ENCODE measurements at places on chromosomes 13 and 19.
A peak's percentile ranks its signal among the peaks of the same experiment; 100 is the strongest.

DNA sequence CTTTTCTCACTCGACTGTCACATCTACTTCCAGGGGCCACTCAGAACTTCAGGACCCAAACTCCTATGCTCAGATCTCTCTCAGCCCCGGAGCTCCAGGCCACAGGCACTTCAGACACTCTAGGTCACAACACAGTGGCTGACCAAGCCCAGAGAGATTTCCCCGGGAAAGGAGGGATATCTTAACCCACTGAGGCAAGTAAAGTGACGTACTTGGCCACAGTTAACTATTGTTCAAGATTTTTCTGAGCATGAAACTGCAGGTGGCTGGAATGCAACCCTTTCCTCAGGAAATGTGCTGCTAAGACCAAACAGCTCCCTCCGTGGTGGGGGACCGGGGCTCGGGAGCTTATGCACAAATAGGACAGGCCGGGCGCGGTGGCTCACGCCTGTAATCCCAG, 23.9 kb downstream of the OPA3 start:
- DNase-seq: no peak

- no peak for DNase-seq
These were observed 774 bp downstream of the SLC25A15 start for GRCh38 chr13:40790154-40790616.

- DNase-seq: peak; percentile 79
These were observed at the start of gene SSBP4 for GRCh38 chr19:18419195-18419698. SSBP4 (plus strand) TSS chr19:18419398; CDS start chr19:18419649, 251 bp downstream.

- DNase-seq: no peak
These were observed 21.9 kb downstream of the GPALPP1 start for GRCh38 chr13:45011198-45011597.

DNA sequence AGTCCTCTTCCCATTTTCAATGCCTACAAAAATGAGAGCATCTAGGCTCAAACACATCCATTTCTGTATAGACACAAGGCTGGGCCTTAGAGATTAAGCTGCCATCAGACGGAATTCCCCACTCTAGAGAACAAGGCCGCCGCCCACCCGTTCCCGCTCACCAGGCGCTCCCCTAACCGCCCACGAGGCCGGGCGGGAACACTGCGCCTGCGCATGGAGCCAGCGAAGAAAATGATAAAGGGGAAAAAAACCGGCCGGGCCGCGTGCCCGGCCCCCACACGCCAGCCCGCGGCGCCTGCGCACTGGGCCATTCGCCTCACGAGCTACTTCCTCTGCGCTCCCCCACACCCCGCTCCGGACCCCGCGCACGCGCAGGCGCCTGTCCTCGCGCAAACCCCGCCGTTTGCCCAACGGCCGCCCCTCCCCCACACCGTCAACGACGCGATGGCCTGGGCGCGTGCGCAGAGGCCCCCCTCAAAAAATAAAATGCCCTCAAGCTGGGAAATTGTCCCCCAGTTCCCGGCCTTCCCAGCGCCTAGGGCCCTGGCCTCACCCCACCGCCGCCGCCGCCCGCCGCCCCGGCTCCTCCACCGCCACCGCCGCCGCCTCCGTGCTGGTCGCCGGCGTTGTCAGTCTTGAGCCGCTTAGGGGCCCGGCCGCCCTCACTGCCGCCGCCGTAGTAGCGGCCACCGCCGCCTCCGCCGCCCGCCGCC, 483 bp downstream of the HNRNPL start:
- peak; percentile 99 for DNase-seq

GRCh38 chr13:100890645-100891044, 216.1 kb upstream of the TMTC4 start:
- no peak for DNase-seq

GRCh38 chr19:14354445-14354844, 26.8 kb upstream of the ADGRE5 start:
- no peak for DNase-seq

GRCh38 chr19:5988517-5989387, 10.8 kb upstream of the RANBP3 start:
- DNase-seq: no peak

GRCh38 chr13:42876887-42877545, 95.6 kb downstream of the FAM216B start:
- no peak for DNase-seq

DNA sequence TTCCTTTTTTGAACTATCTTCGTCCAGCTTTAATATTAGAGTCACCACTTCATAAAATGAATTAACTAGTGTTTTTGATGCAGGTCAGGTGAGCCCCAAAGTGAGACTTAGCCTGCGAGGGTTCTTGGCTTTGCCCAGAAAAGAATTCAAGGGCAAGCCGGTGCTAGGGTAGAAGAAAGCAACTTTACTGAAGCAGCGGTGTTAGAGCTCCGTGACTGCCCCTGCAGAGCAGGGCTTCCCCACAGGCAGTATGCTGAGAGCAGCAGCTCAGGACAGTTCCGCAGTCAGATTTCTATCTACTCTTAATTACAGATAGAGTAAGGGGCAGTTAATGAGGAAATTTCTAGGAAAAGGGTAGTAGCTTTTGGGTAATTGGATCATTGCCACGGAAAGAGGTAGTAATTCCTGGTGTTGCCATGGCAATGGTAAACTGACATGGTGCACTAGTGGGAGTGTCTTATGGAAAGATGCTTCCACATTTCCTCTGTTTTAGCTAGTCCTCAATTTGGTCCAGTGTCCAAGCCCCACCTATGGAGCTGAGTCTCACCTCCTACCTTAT, 432.2 kb upstream of the ZNF507 start:
- DNase-seq: no peak

DNA sequence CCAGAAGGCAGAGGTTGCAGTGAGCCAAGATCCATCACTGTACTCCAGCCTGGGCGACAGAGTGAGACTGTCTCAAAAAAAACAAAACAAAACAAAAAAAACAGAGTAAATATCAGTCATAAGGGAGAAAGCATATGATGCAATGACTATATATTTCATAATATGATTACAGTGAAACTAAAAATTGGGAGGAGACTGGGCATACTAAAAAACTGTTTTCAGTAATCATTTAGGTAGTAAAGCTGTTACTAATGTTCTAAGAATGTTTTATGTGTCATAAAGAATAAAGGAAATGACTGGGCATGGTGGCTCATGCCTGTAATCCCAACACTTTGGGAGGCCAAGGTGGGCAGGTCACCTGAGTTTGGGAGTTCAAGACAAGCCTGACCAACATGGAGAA, 15.9 kb downstream of the ZNF573 start:
- DNase-seq: no peak

DNA sequence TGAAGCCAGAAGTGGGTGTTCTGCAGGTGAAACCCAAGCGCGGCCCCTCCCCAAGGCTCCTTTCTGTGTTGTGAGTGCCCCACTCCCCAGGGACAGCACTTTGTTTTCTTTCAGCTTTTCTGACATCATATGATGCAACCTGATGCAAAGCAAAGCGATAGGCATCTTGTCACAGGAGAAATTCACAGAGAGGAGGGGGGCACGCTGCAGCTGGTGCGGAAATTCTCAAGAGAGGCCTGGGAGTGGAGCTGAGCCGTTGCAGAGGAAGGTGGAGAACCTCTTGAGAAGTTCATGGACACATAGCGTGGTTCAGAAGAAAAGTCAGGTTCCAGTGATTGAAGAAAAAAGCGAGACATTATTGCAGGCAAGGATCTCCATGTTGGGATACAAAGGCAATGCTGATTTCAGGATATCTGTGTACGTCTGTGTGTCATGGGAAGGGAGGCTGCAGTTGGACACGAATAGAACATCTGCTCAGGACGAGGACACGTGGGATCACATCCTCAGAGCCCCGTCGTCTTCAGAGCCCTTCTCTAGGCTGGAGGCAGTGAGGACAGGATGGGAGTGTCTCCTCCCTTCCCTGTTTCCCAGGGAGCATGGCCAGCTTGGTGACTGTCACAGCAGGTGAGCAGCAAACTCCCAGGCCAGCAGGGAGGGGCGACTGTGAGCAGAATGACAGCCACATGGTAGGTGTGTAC, 79.2 kb downstream of the IRS2 start:
- DNase-seq: no peak

GRCh38 chr13:37485756-37486155, 112.8 kb downstream of the POSTN start:
- no peak for DNase-seq

- no peak for DNase-seq
These were observed 616 bp downstream of the FCHO1 start for GRCh38 chr19:17751912-17752273.

DNA sequence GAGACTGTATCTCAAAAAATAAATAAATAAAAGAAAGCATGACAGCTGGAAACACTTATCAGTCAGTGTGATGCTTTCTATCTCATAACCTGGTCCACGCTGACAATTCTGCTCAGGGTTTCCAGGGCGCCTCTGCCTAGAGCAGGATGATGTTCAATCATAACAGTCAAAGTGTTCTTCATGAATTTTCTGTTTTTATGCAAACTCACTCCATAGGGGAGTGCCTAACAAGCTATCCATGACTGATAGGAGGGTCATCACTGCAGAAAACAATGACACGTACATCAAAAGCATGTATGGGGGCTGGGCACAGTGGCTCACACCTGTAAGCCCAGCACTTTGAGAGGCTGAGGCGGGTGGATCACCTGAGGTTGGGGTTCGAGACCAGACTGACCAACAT, 41.4 kb upstream of the ZNF83 start:
- no peak for DNase-seq

- no peak for DNase-seq
These were observed 159.1 kb upstream of the KL start for GRCh38 chr13:32857077-32857476.

DNA sequence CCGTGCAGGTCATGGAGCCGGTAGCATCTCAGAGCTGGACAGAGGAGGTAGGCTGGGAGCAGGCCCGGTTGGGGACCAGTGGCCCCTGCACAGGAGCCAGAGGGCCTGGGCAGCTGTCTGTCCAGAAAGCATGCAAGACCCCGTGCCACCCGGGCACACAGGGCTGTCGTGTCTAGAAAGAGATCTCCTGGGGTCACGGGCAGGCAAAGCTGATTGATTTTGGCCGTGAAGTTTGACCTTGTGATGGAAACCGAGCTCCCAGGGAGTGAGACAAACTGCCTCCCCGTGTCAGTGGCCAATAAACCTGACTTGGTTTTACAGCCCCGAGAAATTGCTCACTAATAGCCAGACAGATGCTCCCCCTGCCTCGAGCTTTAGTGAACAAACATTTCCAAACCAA, 98.8 kb downstream of the KDM4B start:
- DNase-seq: no peak

GRCh38 chr19:14496029-14496833, at the start of gene GIPC1:
GIPC1 (minus strand) TSS chr19:14496127; CDS start chr19:14482976, 13,151 bp downstream.
- DNase-seq: peak; percentile 87

DNA sequence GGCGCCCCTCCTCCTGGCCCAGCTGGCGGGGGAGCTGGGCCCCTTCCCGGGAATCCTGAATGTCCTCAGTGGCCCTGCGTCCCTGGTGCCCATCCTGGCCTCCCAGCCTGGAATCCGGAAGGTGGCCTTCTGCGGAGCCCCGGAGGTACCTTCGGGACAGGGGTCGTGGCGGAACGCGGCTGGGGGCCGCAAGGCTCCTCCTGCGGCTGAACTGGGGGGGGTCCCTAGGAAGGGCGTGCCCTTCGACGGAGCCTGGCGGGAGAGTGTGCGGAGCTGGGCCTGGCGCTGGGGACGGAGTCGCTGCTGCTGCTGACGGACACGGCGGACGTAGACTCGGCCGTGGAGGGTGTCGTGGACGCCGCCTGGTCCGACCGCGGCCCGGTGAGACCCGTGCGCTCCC, 8.6 kb downstream of the ALDH16A1 start:
- DNase-seq: no peak

GRCh38 chr13:29959086-29959485, 108.7 kb upstream of the UBL3 start:
- DNase-seq: no peak

DNA sequence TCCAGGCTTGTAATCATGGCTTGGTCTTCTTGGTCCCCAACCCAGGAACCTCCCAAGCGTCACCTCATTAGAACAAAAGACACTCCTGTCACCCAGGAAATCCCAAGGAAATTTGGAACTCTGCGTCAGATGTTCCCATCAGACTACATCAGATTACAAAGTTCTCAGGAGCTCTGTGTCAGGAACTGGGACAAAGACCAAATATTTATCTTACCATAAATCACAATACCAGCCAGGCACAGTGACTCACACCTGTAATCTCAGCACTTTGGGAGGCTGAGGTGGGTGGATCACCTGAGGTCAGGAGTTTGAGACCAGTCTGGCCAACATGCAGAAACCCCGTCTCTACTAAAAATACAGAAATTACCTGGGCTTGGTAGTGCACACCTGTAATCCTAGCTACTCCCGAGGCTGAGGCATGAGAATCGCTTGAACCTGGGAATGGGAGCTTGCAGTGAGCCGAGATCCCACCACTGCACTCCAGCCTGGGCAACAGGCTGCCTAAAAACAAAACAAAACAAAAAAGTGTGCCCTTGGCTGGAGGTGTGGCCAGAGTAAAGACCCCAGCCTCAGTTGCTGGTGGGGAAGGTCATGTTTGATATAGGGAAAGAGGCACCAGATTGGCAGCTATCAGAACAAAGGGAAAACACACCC, 16.7 kb upstream of the CCDC124 start:
- DNase-seq: no peak

GRCh38 chr19:44725684-44726083, 22.8 kb upstream of the BCL3 start:
- DNase-seq: no peak

GRCh38 chr13:56166864-56167263, 973.9 kb upstream of the PRR20A start:
- no peak for DNase-seq

DNA sequence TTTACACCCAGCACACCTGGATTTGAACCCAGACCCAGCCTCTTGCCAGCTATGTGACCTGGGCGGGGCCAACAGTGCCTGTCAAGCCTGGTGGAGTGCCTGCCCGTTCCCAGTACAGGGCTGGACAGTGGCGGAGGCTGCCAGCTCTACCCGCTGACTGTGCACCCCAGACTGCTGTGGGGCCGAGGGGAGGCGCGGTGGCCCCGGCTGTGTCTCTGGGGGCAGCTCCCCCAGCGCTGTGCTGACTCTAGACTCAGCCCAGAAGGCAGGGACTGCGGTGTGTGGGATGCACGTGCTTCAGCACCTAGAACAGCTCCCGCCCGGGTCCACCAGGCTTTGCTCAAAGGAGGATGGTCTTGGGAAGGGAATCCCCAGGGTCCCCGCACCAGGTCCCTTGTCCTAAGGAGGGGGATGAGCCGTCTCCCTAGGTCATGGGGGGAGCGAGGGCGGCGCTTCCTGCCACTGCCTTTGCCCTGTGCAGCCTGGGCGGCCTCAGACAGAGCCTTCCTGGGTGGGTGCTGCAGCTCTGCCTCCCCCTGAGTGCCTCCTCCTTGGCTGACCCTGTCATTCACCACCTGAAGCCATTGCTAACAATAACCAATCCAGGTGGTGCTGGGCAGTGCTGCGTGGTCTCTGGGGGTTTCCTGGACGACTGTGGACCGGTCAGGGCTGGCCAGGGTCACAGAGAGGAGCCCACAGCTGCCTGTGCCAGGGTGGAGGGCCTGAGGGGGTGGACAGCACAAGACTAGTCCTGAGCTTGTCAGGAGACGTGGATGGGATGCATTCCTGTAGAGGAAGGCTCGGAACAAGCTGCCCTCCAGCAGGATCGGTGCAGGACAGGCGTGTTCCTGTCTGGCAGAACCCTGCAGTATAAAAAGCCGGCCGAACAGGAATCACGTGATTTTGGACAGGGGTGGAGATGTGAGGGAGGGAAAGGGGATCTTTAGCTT, 18.6 kb downstream of the TMEM255B start:
- DNase-seq: peak; percentile 35

- DNase-seq: no peak
These were observed 240.9 kb downstream of the LIG4 start for GRCh38 chr13:107974409-107974808.
